ENCODE measurements at places on chromosomes 3 and 15. TPM values are rescaled to one million over a fixed set of nuclear protein-coding genes. Genes with fewer than 3 reads are reported as not detected.

The C3orf80 gene
- total RNA-seq: not detected

The EPHB3 gene
- total RNA-seq: not detected

The BLOC1S6 gene
- 66.2 TPM for total RNA-seq

The CLDN18 gene
- total RNA-seq: not detected

The ITPKA gene
- 0.29 TPM for total RNA-seq

The RETNLB gene
- total RNA-seq: not detected

The TBC1D5 gene
- total RNA-seq: 53.7 TPM

The MOBP gene
- not detected for total RNA-seq

The P2RY14 gene
- total RNA-seq: 0.90 TPM

GRCh38 chr15:52220937-52221660 lies 29.9 kb upstream of the GNB5 start:
- DNase-seq: no peak

GRCh38 chr15:65085990-65086679 lies 9.6 kb downstream of the KBTBD13 start:
- no peak for DNase-seq

- no peak for DNase-seq
Observed at GRCh38 chr3:113275929-113276750, 64.8 kb downstream of the BOC start.

GRCh38 chr3:161474741-161475140 lies 21.9 kb upstream of the OTOL1 start:
- no peak for DNase-seq

GRCh38 chr3:170907637-170908234 lies 701 bp downstream of the EIF5A2 start:
- no peak for DNase-seq

DNA sequence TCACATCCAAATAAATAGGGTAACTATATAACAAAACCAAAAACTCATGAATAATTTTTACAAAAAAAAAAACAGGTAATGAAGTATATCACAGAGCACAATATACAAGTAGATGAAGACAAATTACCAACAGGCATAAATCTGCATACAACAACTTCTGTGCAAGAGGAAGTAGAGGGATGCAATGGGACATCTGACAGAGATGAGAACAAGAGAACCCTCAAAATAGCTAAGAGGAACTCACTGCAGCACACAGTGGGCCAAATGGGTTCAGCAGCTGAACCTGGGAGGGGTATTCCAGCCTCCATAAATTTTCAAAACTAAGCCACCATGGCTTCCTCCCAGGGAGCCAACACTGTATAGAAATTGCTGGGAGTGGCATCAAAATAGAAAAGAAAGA lies 9.6 kb upstream of the BTLA start:
- no peak for DNase-seq

- no peak for DNase-seq
Observed at GRCh38 chr3:67642734-67643133, 11.7 kb downstream of the SUCLG2 start.

- no peak for DNase-seq
Observed at GRCh38 chr3:64379221-64379620, 154.0 kb upstream of the PRICKLE2 start.

GRCh38 chr3:140695361-140696061 lies 17.6 kb downstream of the TRIM42 start:
- no peak for DNase-seq

DNA sequence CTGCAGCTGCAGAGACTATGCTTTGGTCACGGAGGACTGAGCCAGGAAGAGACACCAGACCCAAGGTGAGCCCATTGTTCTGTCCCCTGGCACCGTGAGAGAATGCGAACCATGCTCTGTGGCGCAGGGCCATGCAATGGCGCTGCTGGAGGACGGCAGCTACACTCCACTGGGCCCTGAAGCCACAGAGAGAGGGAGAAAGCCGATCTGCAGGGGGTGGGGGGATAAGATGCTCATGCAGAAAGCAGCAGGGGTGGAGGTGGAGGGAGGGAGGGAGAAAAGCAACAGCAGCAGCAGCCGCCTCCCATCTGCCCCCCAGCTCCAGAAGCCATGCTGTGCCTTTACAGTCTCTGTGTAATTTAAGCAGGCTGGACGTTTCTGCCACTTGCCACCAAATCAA lies 5.3 kb downstream of the BDH1 start:
- no peak for DNase-seq

DNA sequence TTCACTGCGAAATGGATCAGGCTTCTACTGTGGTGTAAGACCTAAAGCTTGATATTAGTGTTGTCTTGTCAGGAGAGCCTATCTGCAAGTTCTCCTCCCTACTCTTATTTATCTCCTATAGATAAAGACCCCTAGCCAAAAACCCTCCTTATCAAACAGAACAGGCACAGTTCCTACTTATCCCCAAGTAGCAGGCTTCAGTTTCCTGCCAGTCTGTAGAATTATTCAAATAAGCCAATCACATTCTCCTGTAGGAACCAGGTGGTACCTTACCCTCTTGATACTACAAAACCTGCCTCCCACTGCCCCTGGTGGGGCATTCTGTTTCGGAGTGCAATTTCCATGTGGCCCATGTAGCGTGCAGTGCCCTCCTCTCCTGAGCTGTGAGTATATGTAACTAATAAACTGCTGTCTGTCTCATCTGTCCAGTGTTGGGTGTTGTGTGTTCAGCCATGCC lies 28.7 kb downstream of the HDGFL3 start:
- DNase-seq: no peak

DNA sequence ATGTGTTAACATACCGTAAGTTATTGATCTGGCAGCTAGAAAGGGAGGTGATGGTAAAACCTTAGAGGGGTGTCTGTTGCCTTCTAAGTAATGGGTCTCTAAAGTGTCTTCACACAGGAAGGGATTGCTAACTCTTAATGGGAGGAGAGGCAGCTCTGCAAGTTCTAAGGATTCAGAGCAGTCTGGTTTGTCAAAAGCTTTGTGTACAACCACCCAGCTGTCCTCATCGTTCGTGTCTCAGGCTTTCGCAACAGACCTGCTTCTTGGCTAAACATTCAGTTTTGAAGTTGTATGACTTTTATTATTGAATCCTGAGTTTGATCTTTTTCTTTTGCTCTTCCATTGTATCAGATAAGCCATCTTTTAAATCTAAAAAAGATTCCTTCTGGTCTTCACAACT lies 404.9 kb downstream of the SQOR start:
- DNase-seq: no peak

- no peak for DNase-seq
Observed at GRCh38 chr3:140292170-140292569, 357.2 kb downstream of the CLSTN2 start.

DNA sequence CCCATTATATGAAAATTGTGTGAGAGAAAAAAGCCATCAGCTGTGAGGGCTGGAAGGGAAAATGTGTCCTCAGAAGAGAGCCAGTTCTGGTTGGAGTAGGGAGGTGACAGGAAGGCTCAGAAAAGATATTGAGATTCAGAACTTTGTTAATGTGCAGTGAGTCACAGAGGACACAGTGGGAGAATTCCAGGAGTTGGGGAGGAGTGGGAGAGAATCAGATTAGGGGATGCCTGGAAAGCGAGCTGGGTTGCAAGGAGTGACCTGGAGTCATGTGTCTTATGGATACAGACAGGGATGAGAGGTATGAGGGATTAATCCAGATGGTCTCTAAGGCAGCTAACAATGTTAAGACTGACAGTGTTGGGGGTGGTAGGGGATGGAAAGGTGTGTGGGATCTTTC lies 67.5 kb downstream of the CHST2 start:
- no peak for DNase-seq

DNA sequence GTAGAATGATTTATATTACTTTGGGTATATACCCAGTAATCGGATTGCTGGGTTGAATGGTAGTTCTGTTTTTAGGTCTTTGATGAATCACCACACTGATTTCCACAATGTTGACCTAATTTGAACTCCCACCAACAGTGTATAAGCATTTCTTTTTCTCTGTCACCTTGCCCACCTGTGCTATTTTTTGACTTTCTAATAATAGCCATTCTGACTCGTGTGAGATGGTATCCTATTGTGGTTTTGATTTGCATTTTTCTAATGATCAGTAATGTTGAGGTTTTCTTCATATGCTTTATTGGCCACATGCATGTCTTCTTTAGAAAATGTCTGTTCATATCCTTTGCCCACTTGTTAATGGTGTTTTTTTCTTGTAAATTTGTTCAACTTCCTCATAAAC lies 340.8 kb downstream of the PLOD2 start:
- DNase-seq: no peak

- no peak for DNase-seq
Observed at GRCh38 chr15:51844747-51845426, 15.4 kb downstream of the TMOD3 start.

DNA sequence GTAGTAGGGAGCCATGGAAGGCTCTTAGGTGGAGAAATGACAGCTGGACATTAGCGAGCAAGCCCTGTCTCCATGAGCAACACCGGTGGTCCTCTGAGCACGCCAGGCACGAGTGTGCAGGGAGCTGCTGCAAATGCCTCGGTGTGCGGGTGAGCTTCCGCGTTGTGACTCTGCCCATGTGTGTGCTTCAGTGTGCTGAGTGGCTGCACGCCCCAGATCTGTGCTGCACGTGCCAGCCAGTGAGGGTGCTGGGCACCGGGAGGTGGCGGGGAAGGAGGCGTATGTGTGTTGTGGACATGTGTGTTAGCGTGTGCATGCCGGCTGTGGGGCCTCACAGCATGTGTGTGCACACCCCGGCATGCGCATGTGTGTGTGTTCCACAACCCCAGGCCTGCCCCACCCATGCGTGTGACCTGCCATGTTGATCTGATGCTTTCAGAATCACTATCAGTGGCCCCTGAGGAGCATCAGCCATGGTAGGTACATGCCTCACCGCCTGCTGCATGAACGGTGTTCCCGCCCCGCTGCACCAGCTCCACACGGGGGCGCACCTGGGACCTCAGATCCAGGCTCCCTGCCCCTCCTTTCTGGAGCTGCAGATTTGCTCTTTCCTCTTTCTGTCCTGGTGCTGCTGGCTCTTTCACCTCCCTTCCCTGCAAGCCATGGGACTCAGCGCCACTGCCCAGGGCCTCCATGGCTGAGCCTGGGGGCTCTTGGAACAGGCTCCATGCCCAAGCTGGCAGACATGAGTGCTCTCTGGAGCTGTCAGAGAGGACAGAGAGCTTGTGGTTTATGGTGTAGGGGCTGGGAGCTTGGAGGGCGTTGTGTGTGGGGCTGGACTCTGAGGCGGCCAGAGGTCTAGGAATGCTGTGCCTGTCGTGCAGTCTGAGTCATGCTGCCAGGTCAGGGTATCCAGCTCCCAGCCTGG lies 169.4 kb downstream of the TBC1D2B start:
- DNase-seq: no peak
